ENCODE measurements at places on chromosomes 16 and 17. TPM values are rescaled to one million over a fixed set of nuclear protein-coding genes. Genes with fewer than 3 reads are reported as not detected.

DNA sequence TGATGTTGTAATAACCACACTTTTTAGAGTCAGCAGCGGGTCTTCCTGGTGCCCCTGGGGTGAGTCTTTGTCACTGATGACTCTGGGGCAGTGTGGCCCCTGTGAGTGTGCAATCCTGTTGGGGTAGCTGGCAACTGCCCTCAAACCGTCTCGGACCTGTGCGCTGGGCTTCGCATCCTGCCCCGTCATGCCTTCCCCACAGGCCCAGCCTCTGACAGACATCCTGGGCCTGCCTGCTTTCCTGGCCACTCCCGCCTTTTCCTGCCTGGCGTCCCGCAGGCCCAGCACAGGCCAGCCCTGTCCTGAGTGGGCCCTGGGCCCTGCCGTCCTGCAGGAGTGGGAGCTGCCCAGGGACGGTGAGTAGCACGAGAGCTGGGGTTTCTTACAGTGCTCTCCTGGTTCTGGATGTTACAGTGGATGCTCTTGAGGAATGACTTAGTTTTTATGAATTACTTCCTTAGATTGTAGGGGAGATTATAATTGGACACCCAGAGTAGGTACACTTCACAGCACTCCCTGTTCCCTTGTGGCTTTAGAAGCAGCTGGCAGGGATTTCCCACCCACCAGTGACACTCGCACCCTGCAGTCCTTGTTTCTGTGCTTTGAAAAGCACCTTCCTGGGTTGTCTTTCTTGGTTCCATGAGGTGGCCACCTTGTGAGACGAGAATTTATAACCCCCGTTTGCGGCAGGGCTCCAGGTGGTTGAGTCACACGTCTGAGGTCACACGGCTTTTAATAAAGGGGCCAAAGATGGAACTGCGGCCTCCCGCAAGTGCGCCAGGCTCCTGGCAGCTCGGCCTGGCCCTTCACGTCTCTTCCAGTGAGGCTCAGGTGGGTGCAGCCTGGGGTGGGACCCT is 50.0 kb upstream of the CAPN15 start:
- no peak overlapping the region for H3K4me3 ChIP-seq
- H3K4me1 ChIP-seq, result no peaks in the 10 kb centered on the region
- no peaks in the 10 kb centered on the region for H3K36me3 ChIP-seq
- no peaks in the 10 kb centered on the region for H3K27me3 ChIP-seq
- no peak for DNase-seq
- H3K27ac ChIP-seq, result no peak overlapping the region

DNA sequence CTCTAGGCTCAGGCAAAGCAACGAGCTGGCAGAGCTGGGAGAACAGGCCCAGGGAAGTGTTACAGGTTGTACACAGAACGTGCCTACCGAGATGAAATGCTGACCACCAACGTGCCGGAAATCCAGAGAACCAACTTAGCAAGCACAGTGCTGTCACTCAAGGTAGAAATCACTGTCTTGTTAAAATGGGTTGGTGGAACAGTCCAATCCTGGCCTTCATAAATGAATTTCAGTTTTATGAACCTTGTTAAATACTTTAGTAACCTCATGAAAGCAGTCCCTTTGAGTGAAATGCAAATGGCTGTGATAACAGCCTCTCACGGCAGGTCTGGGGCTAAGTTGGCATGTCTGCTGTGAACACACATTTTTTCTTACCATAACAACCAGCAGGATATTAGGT is 29.0 kb downstream of the ETV4 start:
- peaks cover 57% of the 10 kb centered on the region for H3K36me3 ChIP-seq
- no peak overlapping the region for H3K27ac ChIP-seq
- H3K27me3 ChIP-seq, result no peaks in the 10 kb centered on the region
- no peak overlapping the region for H3K4me3 ChIP-seq
- H3K4me1 ChIP-seq, result peaks cover 8% of the 10 kb centered on the region

GRCh38 chr17:72591289-72592241 is 470.7 kb downstream of the SOX9 start:
- peaks cover 42% of the 10 kb centered on the region for H3K27me3 ChIP-seq
- DNase-seq, result peak; percentile 29
- H3K27ac ChIP-seq, result peak overlapping the region; percentile 71
- peaks cover 27% of the 10 kb centered on the region for H3K4me1 ChIP-seq
- no peaks in the 10 kb centered on the region for H3K36me3 ChIP-seq

- no peaks in the 10 kb centered on the region for H3K36me3 ChIP-seq
- no peaks in the 10 kb centered on the region for H3K4me1 ChIP-seq
- DNase-seq, result peak; percentile 57
Observed at GRCh38 chr17:11935734-11936406, 61.4 kb downstream of the ZNF18 start.

- H3K27me3 ChIP-seq, result peaks cover 2% of the 10 kb centered on the region
- DNase-seq, result no peak
- no peaks in the 10 kb centered on the region for H3K4me1 ChIP-seq
- no peak overlapping the region for H3K27ac ChIP-seq
- H3K36me3 ChIP-seq, result no peaks in the 10 kb centered on the region
- H3K4me3 ChIP-seq, result no peak overlapping the region
Observed at GRCh38 chr16:55569025-55569424, 2.5 kb downstream of the CAPNS2 start.

- H3K27me3 ChIP-seq, result no peaks in the 10 kb centered on the region
- H3K27ac ChIP-seq, result no peak overlapping the region
- DNase-seq, result no peak
- peaks cover 7% of the 10 kb centered on the region for H3K4me1 ChIP-seq
- no peak overlapping the region for H3K4me3 ChIP-seq
Observed at GRCh38 chr17:32546031-32546444, 59.2 kb downstream of the CDK5R1 start.

DNA sequence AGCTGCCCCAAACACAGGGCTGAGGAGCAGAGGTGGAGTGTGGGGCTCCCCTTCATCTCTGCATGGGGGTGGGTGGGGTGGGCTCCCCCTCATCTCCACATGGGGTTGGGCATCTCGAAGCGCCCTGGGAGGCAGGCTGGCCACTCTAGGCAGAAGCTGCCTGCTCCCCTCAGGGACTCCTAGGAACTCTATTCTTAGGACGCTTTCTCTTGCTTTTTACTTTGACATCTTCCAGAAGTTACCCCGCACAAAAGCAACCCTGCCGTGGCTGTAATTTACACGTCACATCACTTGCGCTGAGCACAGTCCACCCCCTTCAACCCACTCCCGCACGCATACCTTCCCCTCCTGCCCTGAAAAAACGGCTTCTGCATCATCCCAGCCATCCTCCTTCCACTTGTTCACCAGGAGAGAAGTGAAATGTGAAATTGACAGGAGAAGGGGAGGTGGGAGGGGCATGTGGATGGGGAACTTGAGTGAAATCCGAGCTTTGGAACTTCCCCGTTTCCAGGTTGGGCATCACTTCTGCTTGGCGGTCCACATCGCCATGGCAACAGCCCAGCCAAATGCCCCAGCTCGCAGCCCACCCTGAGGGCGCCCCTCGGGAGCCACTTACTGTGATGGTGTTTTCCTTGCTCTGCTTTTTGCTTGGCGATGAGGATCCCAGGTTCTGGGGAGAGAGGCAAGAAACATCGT is 53.7 kb upstream of the RCVRN start:
- H3K4me3 ChIP-seq, result no peak overlapping the region
- no peaks in the 10 kb centered on the region for H3K36me3 ChIP-seq
- H3K27ac ChIP-seq, result no peak overlapping the region
- no peak for DNase-seq
- H3K27me3 ChIP-seq, result peaks cover 4% of the 10 kb centered on the region

DNA sequence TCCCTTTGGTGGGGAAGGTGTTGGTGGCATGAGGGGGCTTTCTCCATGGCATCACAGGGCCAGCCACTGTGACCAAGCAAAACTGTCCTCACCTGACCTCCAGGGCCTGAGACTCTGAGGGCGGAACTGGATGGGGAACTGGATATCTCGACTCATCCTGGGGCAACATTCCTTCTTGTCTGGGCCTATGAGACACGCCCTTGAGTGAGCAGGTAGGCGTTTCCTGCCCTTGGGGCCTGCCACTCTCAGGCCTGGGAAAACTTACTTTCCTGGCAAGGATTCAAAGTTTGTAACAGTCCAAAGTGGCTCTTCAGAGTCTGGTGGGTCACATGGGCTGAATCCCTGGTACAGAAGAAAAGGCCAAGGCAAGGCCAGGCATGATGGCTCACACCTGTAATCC is 9.6 kb downstream of the MT1X start:
- peaks cover under 1% of the 10 kb centered on the region for H3K36me3 ChIP-seq
- no peak overlapping the region for H3K4me3 ChIP-seq
- DNase-seq, result no peak
- H3K27me3 ChIP-seq, result no peaks in the 10 kb centered on the region
- H3K4me1 ChIP-seq, result no peaks in the 10 kb centered on the region
- no peak overlapping the region for H3K27ac ChIP-seq

DNA sequence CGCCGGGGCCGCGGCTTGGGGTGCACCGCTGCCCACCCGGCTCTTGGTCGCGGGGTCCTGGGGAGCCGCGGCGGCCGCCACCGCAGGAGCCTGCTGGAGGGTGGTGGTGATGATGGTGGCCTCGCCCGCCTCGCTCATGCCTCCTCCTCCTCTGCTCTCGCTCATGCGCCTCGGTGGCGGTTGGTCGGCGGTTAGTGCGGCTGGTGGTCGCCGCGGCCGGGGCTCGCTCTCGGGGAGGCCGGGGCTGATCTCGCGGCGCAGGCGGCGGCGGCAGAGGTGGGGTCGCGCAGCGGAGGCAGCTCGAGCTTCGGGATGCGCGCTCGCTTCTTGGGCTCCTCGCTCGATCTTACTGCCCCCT is 41.6 kb downstream of the AHSP start:
- DNase-seq, result peak; percentile 17
- peaks cover 5% of the 10 kb centered on the region for H3K4me1 ChIP-seq
- H3K4me3 ChIP-seq, result peak overlapping the region; percentile 67
- no peaks in the 10 kb centered on the region for H3K36me3 ChIP-seq

DNA sequence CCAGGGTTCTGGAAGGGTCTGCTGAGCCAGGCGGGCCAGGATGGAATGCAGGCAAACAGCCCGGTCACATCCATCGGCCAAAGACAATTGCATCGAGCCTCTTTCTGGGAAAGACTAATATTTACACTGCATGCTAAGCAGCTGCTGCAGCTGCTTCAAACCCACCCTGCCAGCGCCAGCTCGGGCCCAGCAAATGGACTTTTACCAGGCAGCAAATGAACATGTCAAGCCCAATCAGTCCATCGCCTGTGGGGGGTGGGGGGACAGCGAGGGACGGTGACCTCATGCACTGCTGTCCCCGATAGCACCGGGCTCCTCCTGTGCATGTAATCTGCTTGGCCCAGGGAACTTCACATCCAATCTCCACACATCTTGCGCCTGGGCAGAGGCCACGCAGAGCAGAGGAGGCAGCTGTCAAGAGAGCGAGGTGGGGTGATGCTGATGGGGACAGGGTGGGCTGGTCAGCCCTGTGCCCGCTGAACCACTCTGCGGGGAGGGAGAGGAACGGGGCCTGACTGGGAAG is 39.4 kb upstream of the CDH5 start:
- H3K4me1 ChIP-seq, result no peaks in the 10 kb centered on the region
- H3K36me3 ChIP-seq, result no peaks in the 10 kb centered on the region
- H3K4me3 ChIP-seq, result no peak overlapping the region
- no peak for DNase-seq

DNA sequence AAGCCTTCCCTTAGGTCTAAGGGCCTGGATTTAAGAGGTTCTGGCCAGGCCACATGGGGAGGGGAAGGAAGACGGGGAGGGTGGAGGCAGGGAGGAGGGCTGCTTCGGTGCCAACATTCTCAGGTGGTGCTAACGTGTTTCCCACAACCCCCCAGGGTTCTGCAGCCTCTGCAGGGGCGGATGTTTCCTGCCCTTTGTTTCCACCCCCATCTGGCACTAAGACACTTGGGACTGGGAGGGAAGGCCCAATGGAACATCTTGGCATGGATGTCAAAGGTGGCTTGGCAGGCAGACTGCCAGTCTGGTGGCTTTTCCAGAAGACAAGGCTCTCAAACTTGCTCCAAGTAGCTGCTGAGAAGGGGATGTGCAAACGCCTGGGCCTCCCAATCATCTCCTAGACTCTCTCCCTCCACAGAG is 12.7 kb downstream of the HIC1 start:
- H3K4me1 ChIP-seq, result peaks cover 36% of the 10 kb centered on the region
- H3K36me3 ChIP-seq, result peaks cover 68% of the 10 kb centered on the region
- DNase-seq, result no peak
- peaks cover 5% of the 10 kb centered on the region for H3K27me3 ChIP-seq
- H3K27ac ChIP-seq, result no peak overlapping the region
- H3K4me3 ChIP-seq, result no peak overlapping the region

The OTOP2 gene
- total RNA-seq, result not detected

The SLC38A8 gene
- total RNA-seq, result not detected

The STX1B gene
- 1.3 TPM for total RNA-seq

The PRMT7 gene
- 70.7 TPM for total RNA-seq

The MYOCD gene
- total RNA-seq, result not detected

The TBC1D3E gene
- total RNA-seq, result not detected

The DCAF7 gene
- 117 TPM for total RNA-seq
